Activated naive CD8-positive, alpha-beta T cell treated with anti-CD3 and anti-CD28 coated beads, Interleukin-2, amount 10 ng/mL, durations not matched to agents 7 days and 5 days (primary cell): ENCODE measurements at places on chromosomes 7 and 10. TPM values are rescaled to one million over a fixed set of nuclear protein-coding genes. Genes with fewer than 3 reads are reported as not detected.

The FAM241B gene
- total RNA-seq, result 8.0 TPM

DNA sequence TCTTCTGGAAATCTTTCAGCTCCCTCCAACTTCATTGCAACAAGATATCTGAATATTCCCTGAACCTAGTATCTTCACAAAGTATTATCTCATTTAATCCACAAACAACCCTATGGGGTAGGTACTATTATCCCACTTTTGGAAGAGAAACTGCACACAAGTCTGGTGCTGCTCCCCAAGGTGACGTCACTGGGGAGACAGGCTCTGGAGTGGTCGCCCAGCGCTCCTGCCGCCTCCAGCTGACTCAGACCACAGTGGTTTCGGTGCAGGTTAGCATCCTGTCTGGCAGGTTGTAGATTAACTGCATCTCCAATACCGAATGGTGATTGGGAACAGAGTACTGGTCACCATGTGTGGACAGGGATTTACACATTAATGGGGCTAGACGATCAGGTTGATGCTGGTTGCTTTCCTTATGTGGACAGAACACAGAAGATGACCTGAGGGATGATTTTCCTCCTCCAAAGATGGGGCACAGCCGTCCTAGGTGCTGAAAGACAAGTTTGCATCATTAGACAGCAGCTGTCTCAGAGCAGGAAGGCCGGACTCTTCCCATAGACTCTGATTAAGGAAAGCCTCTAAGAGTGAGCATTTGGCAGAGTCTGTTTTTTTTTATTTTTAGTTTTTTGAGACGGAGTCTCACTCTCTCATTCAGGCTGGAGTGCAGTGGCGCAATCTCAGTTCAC is 128.6 kb downstream of the TRRAP start:
- no peaks in the 10 kb centered on the region for H3K27me3 ChIP-seq
- H3K4me1 ChIP-seq, result peaks cover 9% of the 10 kb centered on the region
- no peak for DNase-seq
- no peak overlapping the region for H3K4me3 ChIP-seq
- peaks cover 21% of the 10 kb centered on the region for H3K36me3 ChIP-seq

DNA sequence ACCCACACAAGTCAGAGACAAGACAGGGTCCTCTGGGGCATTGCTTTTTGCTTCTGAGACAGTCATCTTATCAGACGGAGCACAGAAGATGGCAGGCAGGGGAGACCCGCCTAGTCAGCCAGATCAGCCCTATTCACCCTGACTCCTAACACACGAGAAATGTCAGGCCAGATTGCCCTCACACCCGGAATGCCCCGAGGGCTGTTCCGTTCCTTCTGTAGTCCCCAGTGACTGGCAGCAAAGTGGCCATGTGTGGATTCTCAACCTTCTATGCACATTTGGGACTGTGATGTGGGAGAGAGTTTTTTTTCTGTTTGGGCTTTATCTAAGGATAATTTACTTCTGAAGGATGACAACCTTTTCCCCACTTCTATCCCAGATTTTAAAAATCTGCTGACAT is 35.5 kb upstream of the TBX20 start:
- H3K36me3 ChIP-seq, result no peaks in the 10 kb centered on the region
- no peak overlapping the region for H3K27ac ChIP-seq
- peaks cover 4% of the 10 kb centered on the region for H3K27me3 ChIP-seq
- H3K4me1 ChIP-seq, result no peaks in the 10 kb centered on the region
- DNase-seq, result no peak
- H3K4me3 ChIP-seq, result no peak overlapping the region

The GPR146 gene
- total RNA-seq, result 4.1 TPM

- H3K27ac ChIP-seq, result no peak within 1 kb of the TSS
- peak within 1 kb of the TSS; percentile 73 for H3K4me3 ChIP-seq
Measured at GRCh38 chr7:130491841-130492522, at the start of gene MEST. TSS of gene MEST (plus strand) at chr7:130492085. CDS start at chr7:130492314, 229 bp downstream.

The APBB1IP gene
- 88.7 TPM for total RNA-seq

- H3K36me3 ChIP-seq, result no peaks in the 10 kb centered on the region
- DNase-seq, result no peak
- H3K4me1 ChIP-seq, result peaks cover 6% of the 10 kb centered on the region
- H3K4me3 ChIP-seq, result no peak overlapping the region
- no peak overlapping the region for H3K27ac ChIP-seq
Measured at GRCh38 chr7:130009848-130010688, 41.1 kb downstream of the ZC3HC1 start.

The FBXO24 gene
- 1.2 TPM for total RNA-seq

DNA sequence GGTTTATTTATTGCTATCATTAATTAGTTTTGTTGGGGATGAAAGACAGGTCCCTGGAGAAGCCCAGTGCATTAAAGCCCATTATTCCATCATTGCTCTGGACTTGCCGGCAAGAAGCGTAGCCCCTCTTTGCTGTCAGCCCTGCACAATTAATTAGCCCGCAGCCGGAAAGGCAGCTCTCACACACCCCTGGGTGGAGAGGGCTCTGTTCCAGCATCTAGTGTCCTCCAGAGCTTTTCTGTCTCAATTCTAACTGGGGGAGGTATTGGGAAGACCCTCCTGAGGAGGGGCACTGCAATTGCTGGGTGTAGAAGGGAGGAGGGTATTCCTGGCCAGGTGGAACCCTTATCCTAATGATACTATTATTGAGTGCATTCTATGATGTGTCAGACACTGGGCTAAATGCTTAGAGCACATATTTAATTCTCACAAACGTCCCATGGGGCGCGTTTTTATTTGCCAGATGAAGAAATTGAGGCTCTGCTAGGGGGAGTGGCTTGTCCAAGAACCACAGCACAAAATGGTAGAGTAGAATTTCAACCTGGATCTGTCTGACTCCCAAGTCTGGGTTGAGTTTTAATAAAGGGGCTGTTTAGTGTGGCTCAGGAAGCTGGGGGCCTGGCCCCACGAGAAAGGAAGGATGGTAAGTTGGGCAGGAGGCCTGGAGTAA is 148.1 kb upstream of the PCBD1 start:
- H3K27me3 ChIP-seq, result peaks cover 5% of the 10 kb centered on the region
- no peak overlapping the region for H3K27ac ChIP-seq
- H3K4me1 ChIP-seq, result no peaks in the 10 kb centered on the region

- H3K4me3 ChIP-seq, result no peak overlapping the region
- H3K27me3 ChIP-seq, result peaks cover 10% of the 10 kb centered on the region
- no peak for DNase-seq
- H3K36me3 ChIP-seq, result no peaks in the 10 kb centered on the region
- H3K27ac ChIP-seq, result no peak overlapping the region
- H3K4me1 ChIP-seq, result no peaks in the 10 kb centered on the region
Measured at GRCh38 chr7:36054637-36055036, 98.4 kb upstream of the EEPD1 start.

The PTF1A gene
- not detected for total RNA-seq

GRCh38 chr7:144069511-144069910 is at the start of gene OR2A25:
TSS of gene OR2A25 (plus strand) at chr7:144069811. CDS start at chr7:144074220, 4,409 bp downstream.
- H3K4me1 ChIP-seq, result no peaks in the 10 kb centered on the region
- no peaks in the 10 kb centered on the region for H3K36me3 ChIP-seq
- H3K4me3 ChIP-seq, result no peak within 1 kb of the TSS
- no peak for DNase-seq
- no peak within 1 kb of the TSS for H3K27ac ChIP-seq

DNA sequence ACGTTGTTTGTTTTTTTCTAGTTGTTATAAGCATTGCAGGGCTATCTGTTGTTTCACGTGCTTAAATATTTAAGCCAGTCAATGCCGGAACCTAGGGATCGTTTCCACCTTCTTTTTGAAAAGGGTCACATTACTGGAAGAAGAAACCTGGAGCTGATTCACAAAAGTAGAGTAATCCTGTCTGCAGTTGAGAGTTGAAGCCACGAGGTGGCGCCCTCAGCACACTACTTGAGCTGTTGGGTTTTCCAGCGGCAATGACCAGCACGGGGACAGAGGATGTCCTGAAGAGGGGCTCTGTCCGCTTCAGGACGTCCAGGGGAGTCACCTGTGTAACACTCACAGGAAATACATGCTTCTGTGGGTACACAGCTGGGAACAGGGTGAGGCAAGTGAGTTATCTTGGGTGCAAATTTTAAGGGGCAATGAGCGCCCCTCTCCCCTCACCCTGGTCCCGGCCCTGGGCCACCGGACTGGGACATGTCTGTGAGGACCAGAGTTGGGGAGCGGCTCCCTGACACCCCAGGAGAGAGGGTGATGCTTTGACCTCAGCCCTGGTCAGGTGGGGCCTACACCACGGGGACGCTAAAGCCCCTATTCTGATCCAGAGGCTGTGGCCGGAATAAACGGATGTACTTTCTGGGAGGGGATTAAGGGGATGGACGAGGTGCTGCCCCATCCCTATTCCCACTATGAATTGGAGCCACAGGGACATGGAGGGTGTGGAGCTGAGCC is 26.3 kb upstream of the WDFY4 start:
- H3K27me3 ChIP-seq, result peaks cover 25% of the 10 kb centered on the region
- DNase-seq, result peak; percentile 72
- H3K36me3 ChIP-seq, result no peaks in the 10 kb centered on the region

The RGR gene
- total RNA-seq, result not detected

GRCh38 chr10:70672165-70673042 is at the start of gene ADAMTS14:
TSS of gene ADAMTS14 (plus strand) at chr10:70672506. CDS start at chr10:70672803, 297 bp downstream.
- peak; percentile 54 for DNase-seq
- no peaks in the 10 kb centered on the region for H3K36me3 ChIP-seq
- H3K4me1 ChIP-seq, result peaks cover 13% of the 10 kb centered on the region

DNA sequence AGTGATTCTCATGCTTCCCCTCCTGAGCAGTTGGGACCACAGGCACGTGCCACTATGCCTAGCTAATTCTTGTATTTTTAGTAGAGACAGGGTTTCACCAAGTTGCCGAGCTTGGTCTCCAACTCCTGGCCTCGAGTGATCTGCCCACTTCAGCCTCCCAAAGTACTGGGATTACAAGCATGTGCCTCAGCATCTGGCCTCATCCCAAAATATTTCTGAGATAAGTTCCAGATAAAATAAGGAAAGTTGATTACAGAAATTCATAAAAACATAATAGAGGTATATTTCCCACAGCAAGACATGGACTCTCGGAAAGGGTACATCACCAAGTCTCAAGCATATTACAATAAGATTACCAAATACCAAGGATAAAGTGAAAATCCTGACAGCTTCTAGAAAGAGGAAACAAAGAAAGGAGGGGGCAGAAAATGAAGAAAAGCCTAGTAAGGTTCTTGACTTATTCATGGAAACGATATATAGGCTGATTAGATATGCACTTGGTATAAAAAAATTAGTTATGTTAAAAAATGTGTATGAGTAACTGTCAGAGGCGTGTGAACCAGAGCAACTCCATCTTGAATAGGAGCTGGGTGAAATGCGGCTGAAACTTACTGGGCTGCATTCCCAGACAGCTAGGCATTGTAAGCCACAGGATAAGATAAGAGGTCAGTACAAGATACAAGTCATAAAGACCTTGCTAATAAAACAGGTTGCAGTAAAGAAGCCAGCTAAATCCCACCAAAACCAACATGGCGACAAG is 35.0 kb downstream of the IQUB start:
- no peak overlapping the region for H3K4me3 ChIP-seq
- peaks cover 14% of the 10 kb centered on the region for H3K27me3 ChIP-seq
- no peaks in the 10 kb centered on the region for H3K4me1 ChIP-seq
- no peak for DNase-seq

The MICALL2 gene
- 2.8 TPM for total RNA-seq

GRCh38 chr10:131312478-131312836 is 936 bp upstream of the TCERG1L start:
- DNase-seq, result no peak
- H3K27me3 ChIP-seq, result peaks cover 43% of the 10 kb centered on the region
- H3K4me3 ChIP-seq, result no peak overlapping the region
- no peak overlapping the region for H3K27ac ChIP-seq
- H3K36me3 ChIP-seq, result no peaks in the 10 kb centered on the region

GRCh38 chr7:76108540-76109233 is 60.8 kb downstream of the MDH2 start:
- no peaks in the 10 kb centered on the region for H3K36me3 ChIP-seq
- no peaks in the 10 kb centered on the region for H3K27me3 ChIP-seq
- DNase-seq, result no peak
- no peak overlapping the region for H3K27ac ChIP-seq

The PODXL gene
- 1.5 TPM for total RNA-seq

- no peak overlapping the region for H3K27ac ChIP-seq
- no peak overlapping the region for H3K4me3 ChIP-seq
- H3K4me1 ChIP-seq, result no peaks in the 10 kb centered on the region
- DNase-seq, result no peak
Measured at GRCh38 chr10:44105696-44106095, 279.2 kb downstream of the CXCL12 start.

GRCh38 chr10:78764846-78765430 is 303.8 kb upstream of the ZMIZ1 start:
- peaks cover 5% of the 10 kb centered on the region for H3K27me3 ChIP-seq
- no peak overlapping the region for H3K27ac ChIP-seq
- DNase-seq, result no peak
- no peaks in the 10 kb centered on the region for H3K4me1 ChIP-seq
